Dermis lymphatic vessel endothelial cell (primary cell): ENCODE measurements at places on chromosomes 6 and 20. TPM values are rescaled to one million over a fixed set of nuclear protein-coding genes. Genes with fewer than 3 reads are reported as not detected.

MARCKS gene
- 227 and 306 TPM in 2 replicates for total RNA-seq

PRL gene
- not detected in 2 replicates for total RNA-seq

BEND6 gene
- under 0.01 and 0.11 TPM in 2 replicates for total RNA-seq

RNF182 gene
- total RNA-seq, result 0.09 and 0.22 TPM in 2 replicates

MYLK2 gene
- 9.8 and 19.2 TPM in 2 replicates for total RNA-seq

PACSIN1 gene
- not detected in 2 replicates for total RNA-seq

NOL7 gene
- 37.2 and 52.3 TPM in 2 replicates for total RNA-seq

APMAP gene
- total RNA-seq, result 70.7 and 72.9 TPM in 2 replicates

MCHR2 gene
- not detected in 2 replicates for total RNA-seq

TCP11 gene
- 0.22 TPM in 1 of 2 replicates, not detected in the other for total RNA-seq

LPA gene
- total RNA-seq, result not detected in 2 replicates

COL10A1 gene
- total RNA-seq, result not detected in 2 replicates

C20orf204 gene
- 3.3 and 5.8 TPM in 2 replicates for total RNA-seq

MLN gene
- total RNA-seq, result not detected in 2 replicates

TSPO2 gene
- total RNA-seq, result not detected in 2 replicates

YTHDF1 gene
- total RNA-seq, result 18.6 and 21.3 TPM in 2 replicates

KHDC1 gene
- total RNA-seq, result under 0.01 and 0.09 TPM in 2 replicates

FGD2 gene
- not detected in 2 replicates for total RNA-seq

GJE1 gene
- total RNA-seq, result not detected in 2 replicates

SLC22A16 gene
- total RNA-seq, result under 0.01 TPM in 1 of 2 replicates, not detected in the other

THEMIS gene
- total RNA-seq, result not detected in 2 replicates

GLP1R gene
- total RNA-seq, result not detected in 2 replicates

BMP7 gene
- not detected in 2 replicates for total RNA-seq

WFDC2 gene
- not detected in 2 replicates for total RNA-seq

KCNB1 gene
- total RNA-seq, result not detected in 2 replicates

CLPSL1 gene
- total RNA-seq, result not detected in 2 replicates

GRM1 gene
- under 0.01 and 0.09 TPM in 2 replicates for total RNA-seq

IPCEF1 gene
- total RNA-seq, result 4.4 and 6.3 TPM in 2 replicates

CNPY3 gene
- 24.3 and 29.0 TPM in 2 replicates for total RNA-seq

LHFPL5 gene
- total RNA-seq, result not detected in 2 replicates

PCK1 gene
- total RNA-seq, result not detected in 2 replicates

BEND3 gene
- total RNA-seq, result 1.8 and 3.1 TPM in 2 replicates
